Posterior vena cava (tissue), 2 donors: ENCODE measurements at places on chromosomes 5 and 9. TPM values are rescaled to one million over a fixed set of nuclear protein-coding genes. Genes with fewer than 3 reads are reported as not detected.

GRCh38 chr9:94827584-94828304 is 101.2 kb downstream of the AOPEP start:
- DNase-seq = no peak

- DNase-seq = peak; percentile 95
These were observed at the start of gene GTF3C4 for GRCh38 chr9:132670457-132671391. Gene GTF3C4, plus strand, starts transcription at chr9:132670464. Its CDS starts 135 bp downstream, at chr9:132670599.

GRCh38 chr5:95358848-95359247 is 32.3 kb upstream of the FAM81B start:
- DNase-seq = no peak

Gene EXOSC2
- 16.3 TPM for total RNA-seq

Gene TAS2R1
- total RNA-seq = not detected

Gene ASPN
- 22.5 TPM for total RNA-seq

Gene PCDHGB2
- 4.7 TPM for total RNA-seq
